ENCODE measurements at places on chromosomes 2 and 18. TPM values are rescaled to one million over a fixed set of nuclear protein-coding genes. Genes with fewer than 3 reads are reported as not detected.

The SEMA4F gene
- 6.8 TPM for polyA plus RNA-seq

The LRRTM1 gene
- polyA plus RNA-seq = 29.5 TPM

The SERPINB11 gene
- not detected for polyA plus RNA-seq

The TM4SF20 gene
- 0.16 TPM for polyA plus RNA-seq

The EFHD1 gene
- polyA plus RNA-seq = 62.4 TPM

The CRYBA2 gene
- not detected for polyA plus RNA-seq

The ST8SIA5 gene
- polyA plus RNA-seq = 1.1 TPM

The TRIM43 gene
- 0.44 TPM for polyA plus RNA-seq

All from renal pelvis (tissue), 12 donors.